GM12878 (cell line): ENCODE measurements at places on chromosomes 13 and 19. TPM values are rescaled to one million over a fixed set of nuclear protein-coding genes. Genes with fewer than 3 reads are reported as not detected.

DNA sequence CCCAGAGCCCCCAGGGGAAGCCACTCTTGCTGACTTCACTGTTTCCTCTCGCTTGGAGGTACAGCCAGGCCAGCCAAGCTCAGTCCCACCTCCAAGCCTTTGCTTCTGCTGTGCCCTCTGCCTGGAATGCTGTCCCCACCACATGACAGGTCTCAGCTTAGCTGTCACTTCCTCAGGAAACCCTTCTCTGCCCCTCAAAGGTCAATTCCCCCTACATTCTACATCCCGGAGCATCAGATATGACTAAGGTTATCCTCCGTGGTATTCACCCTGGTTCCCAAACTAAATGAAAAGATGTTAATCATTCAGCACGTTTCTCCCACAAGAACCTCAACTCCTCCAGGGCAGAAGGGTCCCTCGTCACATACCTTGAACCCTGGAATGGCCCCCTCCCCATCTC lies 53.5 kb downstream of the PTPRS start:
- H3K4me1 ChIP-seq: peaks cover 20% of the 10 kb centered on the region
- H3K36me3 ChIP-seq: peaks cover 2% of the 10 kb centered on the region; the same call in 1 of the 2 replicates
- no peak overlapping the region for H3K4me3 ChIP-seq

- no peak for DNase-seq
- H3K27me3 ChIP-seq: no peaks in the 10 kb centered on the region; the same call in 1 of the 2 replicates
- H3K4me1 ChIP-seq: no peaks in the 10 kb centered on the region
- no peak overlapping the region for H3K4me3 ChIP-seq
Measured at GRCh38 chr13:30920162-30920909, 12.1 kb upstream of the TEX26 start.

DNA sequence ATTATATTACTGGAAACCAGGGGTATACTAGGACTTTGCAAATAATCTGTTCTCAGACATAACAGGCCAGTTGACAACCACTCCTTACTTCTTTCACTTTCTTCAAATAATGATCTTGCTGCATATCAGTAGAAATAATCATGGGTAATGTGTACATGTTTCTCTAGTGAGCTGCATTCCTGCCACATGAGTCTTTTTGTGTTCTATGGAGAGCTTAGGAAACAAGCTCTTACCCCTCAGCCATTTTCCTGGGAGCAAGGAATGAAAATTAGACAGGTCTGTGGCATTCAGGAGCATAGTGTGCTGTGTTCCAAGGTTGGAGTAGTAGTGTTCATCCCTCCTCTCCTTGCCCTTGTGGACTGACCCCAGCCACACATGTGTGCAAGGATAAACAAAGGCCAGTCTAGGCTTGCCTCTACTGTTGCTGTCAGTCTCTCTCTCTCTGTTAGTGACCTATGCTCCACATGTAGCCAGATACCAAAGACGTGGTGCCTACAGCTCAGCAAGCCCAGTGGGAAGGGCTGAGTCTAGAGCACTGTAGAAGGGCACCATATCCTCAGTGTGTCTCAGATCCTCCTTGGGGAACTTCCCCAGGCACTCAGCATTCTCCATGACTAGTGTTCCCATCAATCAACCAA lies 11.5 kb upstream of the OXGR1 start:
- no peak for DNase-seq
- H3K36me3 ChIP-seq: no peaks in the 10 kb centered on the region
- H3K27ac ChIP-seq: no peak overlapping the region
- H3K4me3 ChIP-seq: no peak overlapping the region

The AZU1 gene
- not detected in 2 replicates for total RNA-seq

The FAM83E gene
- 1.3 and 2.5 TPM in 2 replicates for total RNA-seq
